H7 (cell line): ENCODE measurements at places on chromosomes 5 and 9.
A peak's percentile ranks its signal among the peaks of the same experiment; 100 is the strongest.

DNA sequence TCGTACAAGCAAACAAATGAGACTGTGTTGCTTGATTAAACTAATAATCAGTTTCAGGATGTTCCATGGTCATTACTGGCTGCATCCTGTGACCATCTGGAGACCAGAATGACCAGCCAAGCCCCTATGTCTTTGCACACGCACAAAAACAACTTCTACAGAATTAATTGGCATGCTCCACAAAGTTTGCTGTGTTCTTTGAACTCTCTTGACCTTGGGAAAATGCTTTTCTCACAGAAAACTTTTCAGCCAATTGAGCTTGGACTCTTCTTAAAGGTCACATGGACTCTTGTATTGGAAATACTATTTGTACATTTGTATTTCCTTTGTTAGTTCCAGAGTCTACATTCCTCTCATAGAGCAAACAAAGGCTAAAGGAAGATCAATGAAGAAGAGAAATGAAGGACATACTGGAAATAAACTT, 147.8 kb downstream of the ARRDC3 start:
- no peak for DNase-seq

GRCh38 chr9:126794441-126794840, 10.4 kb upstream of the ZBTB43 start:
- DNase-seq = no peak

DNA sequence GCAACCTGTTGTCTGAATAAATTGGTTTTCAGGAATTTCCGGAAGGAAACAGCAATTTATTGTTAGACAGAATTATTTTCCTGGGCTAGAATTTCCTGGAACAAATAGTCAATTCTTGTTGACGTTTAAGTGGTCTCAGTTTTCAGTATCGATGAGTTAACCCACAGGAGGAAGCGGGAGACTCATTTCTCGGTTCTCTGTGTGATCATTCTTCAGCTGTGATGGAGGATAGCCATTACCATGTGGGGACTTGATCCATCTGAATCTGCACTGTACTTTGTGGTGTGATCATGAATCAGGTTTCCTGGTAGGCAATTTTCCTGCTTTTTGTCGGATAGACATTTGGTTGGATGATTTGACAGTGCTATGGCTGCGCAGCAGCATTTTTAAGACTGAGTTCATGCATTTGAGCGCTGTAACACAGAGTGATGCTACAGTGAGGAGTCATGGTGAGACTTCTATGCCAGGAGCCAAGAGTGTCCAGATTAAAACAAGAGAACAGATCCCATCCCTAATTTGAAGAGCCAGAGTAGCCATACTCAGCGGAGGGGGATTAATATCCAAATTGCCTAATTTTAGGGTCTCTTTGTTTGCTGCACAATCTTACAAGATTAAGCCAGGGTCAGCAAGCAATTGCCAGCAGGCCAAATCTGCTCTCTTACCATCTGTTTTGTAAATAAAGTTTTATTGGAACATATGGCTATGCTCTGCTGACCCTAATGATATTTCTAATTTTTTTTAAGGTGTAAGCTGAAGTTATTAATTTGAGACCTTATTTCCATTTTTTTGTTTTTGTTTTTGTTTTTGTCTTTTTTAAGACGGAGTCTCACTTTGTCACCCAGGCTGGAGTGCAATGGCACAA, 355.9 kb downstream of the RAB3C start:
- DNase-seq = no peak

DNA sequence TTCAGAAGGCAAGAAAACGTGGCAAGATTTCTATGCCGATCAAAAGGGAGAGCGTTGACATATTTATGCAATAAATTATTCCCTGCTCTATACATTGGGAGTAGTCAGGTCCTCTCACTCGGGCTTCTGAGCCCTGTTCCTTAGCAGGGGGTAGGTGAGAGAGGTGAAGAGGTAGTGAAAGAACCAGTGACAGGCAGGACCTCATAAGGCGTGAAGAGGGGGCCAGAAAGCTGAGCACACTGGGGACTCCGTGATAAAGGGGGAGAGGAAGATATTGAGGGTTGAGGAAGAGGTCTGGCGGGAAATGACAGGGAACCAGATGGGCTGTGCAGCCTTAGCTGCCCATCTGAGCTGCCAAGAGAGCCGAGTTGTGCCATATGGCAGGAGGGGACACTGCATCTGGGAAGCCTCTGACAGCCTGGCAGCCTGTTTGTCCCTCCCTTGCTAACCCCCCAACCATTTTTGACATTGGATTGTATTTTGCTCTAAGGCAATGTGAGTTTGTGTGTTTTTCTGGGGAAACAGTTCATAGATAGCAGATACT, 782 bp upstream of the CDC20B start:
- DNase-seq = peak; percentile 40

- no peak for DNase-seq
Measured at GRCh38 chr5:52809884-52810283, 22.2 kb downstream of the ITGA1 start.

DNA sequence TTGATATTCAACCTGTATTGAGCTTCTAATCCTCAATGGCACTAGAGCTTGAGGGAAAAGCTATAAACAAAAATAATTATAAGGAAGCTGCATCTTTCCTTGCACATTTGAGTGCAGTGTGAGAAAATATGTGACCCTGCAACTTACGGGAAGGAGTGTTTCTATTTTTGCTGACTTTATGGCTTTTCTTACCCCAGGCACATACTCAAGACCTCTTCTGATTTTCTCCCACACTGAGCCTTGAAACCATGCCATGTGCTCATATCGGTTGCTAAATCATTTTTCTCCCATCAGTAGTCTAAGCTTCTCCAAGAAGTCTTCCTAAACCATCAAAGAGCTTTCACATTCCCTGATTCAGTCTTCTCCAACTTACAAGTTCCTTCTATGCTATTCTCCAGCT, 91.5 kb downstream of the CDH6 start:
- no peak for DNase-seq

- DNase-seq = no peak
Measured at GRCh38 chr9:123735376-123735775, 194.6 kb downstream of the DENND1A start.

GRCh38 chr9:86464242-86464641, 110.0 kb upstream of the TUT7 start:
- no peak for DNase-seq

DNA sequence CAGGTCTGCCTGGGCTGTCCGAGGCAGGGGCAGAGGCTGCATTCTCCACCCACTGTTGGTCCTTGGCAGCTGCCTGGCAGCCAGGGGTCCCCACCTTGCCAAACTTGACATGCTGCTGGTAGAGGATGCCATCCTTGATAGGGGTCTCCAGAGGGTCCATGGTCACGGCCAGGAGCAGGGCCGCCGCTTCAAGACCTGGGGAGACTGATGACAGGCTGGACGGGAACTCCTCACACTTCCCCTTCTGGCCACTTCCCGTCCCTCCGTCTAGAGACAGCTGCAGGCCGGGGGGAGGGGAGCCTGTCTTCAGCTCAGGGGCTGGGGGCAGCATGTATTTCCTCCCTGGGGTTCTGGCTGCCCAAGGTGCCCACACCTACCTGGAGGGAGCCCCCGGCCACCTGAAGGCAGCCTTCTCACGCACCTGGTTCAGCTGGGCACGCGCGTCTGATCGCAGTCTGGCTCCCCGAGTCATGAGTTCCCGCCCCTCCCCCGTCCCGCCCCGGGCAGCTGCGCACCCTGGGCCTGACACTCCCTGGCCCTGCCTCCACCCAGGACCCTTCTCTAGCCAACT, at the start of gene DOK3:
Gene DOK3 (minus strand): TSS at position 446 of the 571 bp plus-strand sequence. CDS start 286 bp downstream, at position 160.
- peak; percentile 80 for DNase-seq

DNA sequence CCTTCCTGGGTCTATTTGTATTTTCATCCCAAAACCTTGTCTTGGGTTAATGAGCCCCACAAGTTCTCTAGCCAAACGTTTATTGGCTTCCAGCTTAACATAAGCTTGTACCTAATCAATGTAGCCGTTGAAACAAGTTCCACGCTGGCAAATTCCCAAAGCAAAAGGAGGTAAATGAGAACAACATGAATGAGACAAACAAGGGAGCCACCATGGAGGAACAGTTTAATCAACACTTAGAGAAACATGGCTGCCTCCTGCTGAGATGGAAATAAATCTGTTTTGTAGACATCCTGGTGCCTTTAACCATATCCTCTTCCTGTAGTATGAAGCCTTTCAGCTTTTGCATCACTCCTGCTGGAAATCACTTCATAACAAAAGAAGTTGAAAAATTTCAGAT, 166.6 kb upstream of the NFIB start:
- no peak for DNase-seq

DNA sequence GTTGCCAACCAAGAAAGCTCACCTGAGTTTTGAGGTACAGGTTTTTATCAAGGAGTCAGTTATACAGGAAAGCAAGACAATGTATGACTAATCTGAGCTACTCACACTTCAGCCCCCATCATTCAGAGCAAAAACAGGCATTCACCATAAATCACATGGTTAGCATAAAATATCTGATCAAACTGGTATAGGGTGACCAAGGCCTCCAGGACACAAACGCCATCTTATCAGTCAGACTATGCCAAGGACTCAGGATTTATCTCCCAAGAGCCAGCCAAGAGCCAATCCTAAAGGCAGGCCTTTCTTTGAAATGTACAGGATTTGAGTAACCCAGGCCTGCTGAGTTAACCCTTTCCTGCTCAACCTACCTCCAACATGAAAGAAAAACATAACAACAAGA, 313.0 kb upstream of the NREP start:
- no peak for DNase-seq

DNA sequence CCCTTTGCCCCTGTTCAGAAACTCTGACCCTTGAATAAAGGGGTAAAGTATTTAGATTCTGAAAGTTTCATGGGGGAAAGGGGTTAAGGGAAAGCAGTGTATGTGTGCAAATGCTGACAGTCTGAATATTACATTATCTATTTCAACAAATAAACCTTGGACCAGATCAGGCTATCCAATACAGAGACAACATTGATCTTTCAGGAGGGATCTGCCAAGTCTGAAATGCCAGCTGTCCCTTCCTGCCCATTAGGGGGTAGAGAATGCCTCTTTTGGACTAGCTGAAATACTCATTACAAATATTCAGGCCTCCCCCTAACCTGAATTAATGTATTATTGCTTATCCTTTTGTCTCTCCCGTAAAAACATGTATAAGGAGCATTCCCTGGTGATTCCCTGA, 219.5 kb downstream of the NR3C1 start:
- no peak for DNase-seq

DNA sequence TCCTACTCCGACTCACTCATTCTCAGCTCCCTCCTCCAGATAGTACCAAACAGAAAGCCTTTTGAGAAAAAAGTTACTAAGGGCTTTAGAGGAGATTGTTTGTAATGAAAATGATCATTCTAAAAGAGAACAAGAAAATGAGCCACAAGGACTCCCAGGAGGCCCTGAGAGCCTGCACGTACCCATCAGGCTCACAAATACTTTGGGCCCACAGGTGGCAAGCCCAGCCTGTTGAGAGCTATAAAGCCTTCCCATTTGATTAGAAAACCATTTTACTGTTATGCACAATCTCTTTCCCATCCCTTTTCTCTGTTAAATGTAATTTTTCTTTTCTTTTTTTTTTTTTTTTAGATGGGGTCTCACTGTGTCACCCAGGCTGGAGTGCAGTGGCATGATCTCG, 136.1 kb downstream of the LHFPL2 start:
- no peak for DNase-seq

DNA sequence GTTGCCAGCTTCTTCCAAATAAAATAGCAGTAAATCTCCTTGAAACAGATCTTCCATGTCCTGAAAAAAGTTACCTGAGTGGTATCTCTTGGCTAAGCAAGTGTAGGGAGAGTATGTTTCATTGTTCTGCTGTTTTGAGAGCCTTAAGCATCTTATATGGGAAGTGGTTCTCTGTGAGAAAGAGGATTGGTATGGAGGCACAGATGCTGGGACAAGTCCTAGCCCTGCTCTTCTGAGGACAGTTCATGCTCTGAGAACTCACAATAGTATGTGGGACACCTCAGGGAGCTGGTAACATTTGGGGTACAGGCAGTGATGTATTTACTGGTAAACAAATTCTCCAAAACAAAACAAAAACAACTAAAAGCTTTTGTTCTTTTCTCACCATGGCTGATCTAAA, 2.0 kb downstream of the PPP3R2 start:
- DNase-seq = no peak

- peak; percentile 30 for DNase-seq
Measured at GRCh38 chr9:90141723-90142122, 500.9 kb downstream of the DIRAS2 start.

GRCh38 chr9:108396193-108396592, 459.6 kb downstream of the ACTL7B start:
- no peak for DNase-seq

GRCh38 chr5:5278201-5278814, 138.2 kb downstream of the ADAMTS16 start:
- no peak for DNase-seq

DNA sequence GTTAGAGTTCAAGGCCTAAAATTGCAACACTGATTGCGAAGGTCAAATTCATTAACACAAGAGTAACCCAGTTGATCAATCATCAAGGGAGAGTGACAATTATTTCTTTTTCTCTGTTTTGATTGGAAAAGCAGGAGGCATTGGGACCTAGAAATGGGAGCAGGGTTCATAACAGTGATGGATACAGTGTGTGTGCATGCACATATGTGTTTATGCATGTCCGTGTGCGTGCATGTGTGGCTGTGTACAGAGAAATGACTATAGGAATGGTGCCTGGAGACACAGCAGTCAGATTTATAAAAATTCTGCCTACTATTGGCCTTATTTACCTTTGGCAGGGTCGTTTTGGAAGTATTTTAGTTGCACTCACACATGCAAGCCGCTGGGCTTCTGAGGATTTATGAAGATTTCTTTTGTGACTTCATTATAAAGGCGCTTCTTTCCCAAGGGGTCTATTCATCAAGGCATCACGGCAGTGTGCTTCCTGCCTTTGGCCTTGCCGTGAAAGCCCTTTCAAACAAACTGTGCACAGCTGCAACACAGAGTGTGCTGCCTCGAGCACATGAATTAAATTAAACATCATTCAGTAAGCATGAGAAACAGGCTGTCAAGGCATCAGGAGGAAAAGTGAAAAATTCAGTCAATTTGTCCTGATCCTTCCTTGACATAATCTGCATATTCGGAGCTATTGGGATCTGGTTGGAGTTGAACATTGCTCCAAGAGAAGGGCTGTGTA, 122.8 kb upstream of the PUM3 start:
- no peak for DNase-seq

DNA sequence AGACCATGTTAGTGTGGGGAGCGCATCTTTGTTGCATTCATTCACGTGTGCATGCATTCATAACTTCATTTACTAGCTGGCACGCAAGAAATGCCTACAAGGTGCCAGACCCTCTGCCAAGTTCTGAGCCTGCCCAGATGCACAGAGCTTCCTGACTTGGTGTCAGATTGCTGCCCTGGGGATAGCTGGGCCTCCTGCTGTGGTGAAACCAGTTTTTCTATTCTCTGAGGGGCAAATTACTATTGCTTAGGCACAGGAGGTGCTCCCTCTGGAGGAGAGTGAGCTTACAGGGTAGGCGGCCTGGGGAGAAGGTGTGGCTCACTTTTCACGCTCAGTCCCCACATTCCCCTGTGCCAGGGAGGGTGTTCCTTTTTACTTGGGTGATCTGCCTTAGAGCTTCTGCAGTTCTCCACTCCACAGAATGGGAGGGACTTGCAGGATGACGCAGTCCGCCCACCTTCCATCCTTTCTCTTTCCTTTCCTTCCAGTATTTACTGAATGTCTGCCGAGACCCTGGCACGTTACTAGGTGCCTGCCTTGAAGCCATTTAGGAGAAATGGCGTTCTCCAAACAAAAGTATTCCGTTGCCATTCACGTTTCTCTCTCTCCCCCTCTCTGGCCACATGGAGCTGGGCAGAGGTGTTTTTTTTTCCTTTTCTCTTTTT, 27.9 kb upstream of the CTNNA1 start:
- DNase-seq = peak; percentile 66
